Muscle of arm (tissue), 14 donors: ENCODE measurements at places on chromosomes 3 and 15. TPM values are rescaled to one million over a fixed set of nuclear protein-coding genes. Genes with fewer than 3 reads are reported as not detected.

The MESP2 gene
- 0.79 TPM for polyA plus RNA-seq

The SKOR1 gene
- not detected for polyA plus RNA-seq

The MON1A gene
- polyA plus RNA-seq: 5.7 TPM

The GPR62 gene
- polyA plus RNA-seq: 0.30 TPM

The PLSCR5 gene
- not detected for polyA plus RNA-seq

The SOX14 gene
- polyA plus RNA-seq: not detected

The FGF12 gene
- 4.5 TPM for polyA plus RNA-seq

The GOLGA8Q gene
- polyA plus RNA-seq: 0.41 TPM

The IL5RA gene
- polyA plus RNA-seq: not detected

The GOLGA6D gene
- polyA plus RNA-seq: 0.34 TPM

The CHL1 gene
- polyA plus RNA-seq: 3.1 TPM

The PXYLP1 gene
- 21.3 TPM for polyA plus RNA-seq

The CCR9 gene
- not detected for polyA plus RNA-seq

The VEPH1 gene
- 0.68 TPM for polyA plus RNA-seq

The ZNF80 gene
- polyA plus RNA-seq: not detected

The MNS1 gene
- polyA plus RNA-seq: not detected

The CDCP1 gene
- 1.4 TPM for polyA plus RNA-seq
